MCF 10A (cell line): ENCODE measurements at places on chromosomes 7 and 10. TPM values are rescaled to one million over a fixed set of nuclear protein-coding genes. Genes with fewer than 3 reads are reported as not detected.

THNSL1 gene
- total RNA-seq: 7.6 and 7.9 TPM in 2 replicates

- H3K36me3 ChIP-seq: peaks cover 7% of the 10 kb centered on the region
- H3K27me3 ChIP-seq: no peaks in the 10 kb centered on the region
- no peak overlapping the region for H3K27ac ChIP-seq
- no peak overlapping the region for H3K4me3 ChIP-seq
Observed at GRCh38 chr7:50754684-50755083, 28.0 kb downstream of the GRB10 start.

GRCh38 chr7:115406219-115406618 is 484.3 kb downstream of the MDFIC start:
- no peak for DNase-seq
- no peaks in the 10 kb centered on the region for H3K36me3 ChIP-seq
- no peak overlapping the region for H3K27ac ChIP-seq
- H3K4me3 ChIP-seq: no peak overlapping the region

DNA sequence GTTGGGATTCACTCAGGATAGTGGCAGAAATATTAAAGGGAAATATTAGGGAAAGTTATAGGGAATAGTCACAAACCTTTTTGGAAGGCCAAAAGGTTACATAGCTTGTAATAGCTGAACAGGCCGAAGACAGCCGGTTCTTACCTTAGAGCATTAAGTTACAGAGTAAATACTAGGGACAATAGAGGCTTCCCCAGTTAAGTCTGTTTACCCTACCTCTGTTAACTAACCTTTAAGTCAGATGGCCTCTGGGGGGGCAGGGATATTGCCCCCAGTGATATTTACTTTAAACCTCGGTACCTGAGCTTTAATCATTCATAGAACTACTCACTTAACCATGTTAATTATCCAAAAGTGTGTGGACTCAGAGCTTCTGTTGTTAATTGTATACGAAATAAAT is 7.4 kb downstream of the POLR1F start:
- H3K4me1 ChIP-seq: peaks cover 10% of the 10 kb centered on the region
- no peak overlapping the region for H3K4me3 ChIP-seq
- no peaks in the 10 kb centered on the region for H3K27me3 ChIP-seq
- H3K36me3 ChIP-seq: peaks cover 27% of the 10 kb centered on the region
- no peak overlapping the region for H3K27ac ChIP-seq

INMT gene
- not detected in 2 replicates for total RNA-seq

GIMAP1 gene
- not detected in 2 replicates for total RNA-seq

- no peaks in the 10 kb centered on the region for H3K4me1 ChIP-seq
- H3K36me3 ChIP-seq: no peaks in the 10 kb centered on the region
- no peak for DNase-seq
- H3K4me3 ChIP-seq: no peak overlapping the region
- peaks cover 48% of the 10 kb centered on the region for H3K27me3 ChIP-seq
- H3K27ac ChIP-seq: no peak overlapping the region
Observed at GRCh38 chr7:115363916-115364315, 442.0 kb downstream of the MDFIC start.

UPP1 gene
- total RNA-seq: 602 and 797 TPM in 2 replicates

CRYGN gene
- not detected in 2 replicates for total RNA-seq

DNA sequence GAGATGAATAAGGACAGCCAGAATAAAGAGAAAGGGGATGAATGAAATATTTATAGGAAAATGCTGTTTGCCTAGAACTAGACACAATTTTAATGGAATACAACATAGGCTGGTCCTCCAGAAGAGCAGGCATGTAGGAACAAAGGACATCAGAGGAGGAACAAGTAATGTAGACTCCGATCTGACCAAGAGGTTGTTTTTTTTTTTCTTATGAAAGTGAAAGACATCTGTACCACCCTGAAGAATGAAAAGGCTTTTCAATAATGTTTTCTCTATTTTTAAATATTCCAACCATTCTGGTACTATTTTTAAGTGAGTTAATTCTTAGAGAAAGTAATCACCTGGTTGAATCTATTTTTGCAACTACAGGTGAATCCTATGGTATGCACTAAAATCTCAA is 136.9 kb upstream of the PTN start:
- H3K36me3 ChIP-seq: peaks cover 5% of the 10 kb centered on the region
- no peak overlapping the region for H3K4me3 ChIP-seq
- peaks cover 32% of the 10 kb centered on the region for H3K27me3 ChIP-seq
- H3K27ac ChIP-seq: no peak overlapping the region
- no peak for DNase-seq

LIPJ gene
- total RNA-seq: not detected in 2 replicates

PIP gene
- total RNA-seq: not detected in 2 replicates

DNA sequence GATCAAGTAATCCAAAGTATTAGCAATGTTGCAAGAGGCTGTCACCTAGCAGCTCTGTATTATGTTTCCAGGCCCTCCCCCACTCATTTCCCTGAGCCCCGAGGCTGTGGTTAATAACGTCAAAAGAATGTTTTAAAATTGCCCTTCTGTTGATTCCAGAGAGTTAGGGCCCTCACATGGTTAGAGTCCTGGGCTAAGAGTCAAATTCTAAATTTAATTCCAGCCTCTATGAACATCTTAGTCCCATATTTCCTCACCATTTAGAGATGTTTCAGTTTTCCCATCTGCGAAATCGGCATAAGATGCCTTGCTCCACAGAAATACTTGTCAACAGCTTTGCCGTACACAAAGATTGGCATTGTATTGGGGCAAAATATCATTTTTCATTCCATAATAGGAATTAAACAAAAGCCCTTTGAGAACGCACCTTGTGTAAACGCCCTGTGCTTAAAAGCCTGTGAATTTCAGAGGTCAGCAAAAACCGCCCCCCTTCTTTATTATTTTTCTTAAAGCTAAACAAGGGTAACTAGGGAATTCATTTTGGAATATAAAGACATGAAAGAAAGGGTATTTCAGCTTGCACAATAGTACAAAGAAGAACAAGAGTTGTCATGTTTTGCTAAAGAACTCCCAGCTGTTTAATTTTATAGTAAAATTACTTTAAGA is 135.8 kb downstream of the ARID5B start:
- H3K27me3 ChIP-seq: no peaks in the 10 kb centered on the region
- no peaks in the 10 kb centered on the region for H3K36me3 ChIP-seq
- DNase-seq: peak; percentile 72
- H3K4me1 ChIP-seq: peaks cover 32% of the 10 kb centered on the region

- H3K4me3 ChIP-seq: no peak overlapping the region
- H3K27ac ChIP-seq: peak overlapping the region; percentile 49
- DNase-seq: peak; percentile 51
- H3K36me3 ChIP-seq: no peaks in the 10 kb centered on the region
- peaks cover 22% of the 10 kb centered on the region for H3K27me3 ChIP-seq
Observed at GRCh38 chr7:115585015-115585718, 445.4 kb downstream of the TFEC start.

ASZ1 gene
- total RNA-seq: not detected in 2 replicates

DNA sequence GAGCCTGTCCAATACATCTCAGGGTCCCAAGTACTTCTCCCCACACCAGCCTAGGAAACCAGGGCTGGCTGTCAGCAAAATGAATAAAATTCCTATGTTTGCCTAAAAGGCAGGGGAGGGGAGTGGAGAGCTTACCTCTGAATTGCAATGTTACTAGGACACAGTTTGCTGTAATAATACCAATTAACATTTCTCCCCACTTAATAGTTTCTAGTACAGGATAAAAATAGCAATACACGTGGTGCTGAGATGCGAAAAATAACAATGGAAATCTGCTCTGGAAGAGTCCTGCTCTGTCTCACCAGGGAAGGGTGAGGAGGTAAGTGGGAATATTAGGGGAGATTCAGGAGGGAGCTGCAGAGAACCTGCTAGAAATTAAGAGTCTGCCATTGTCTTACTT is 112.3 kb downstream of the PLXNA4 start:
- H3K4me3 ChIP-seq: no peak overlapping the region
- H3K4me1 ChIP-seq: no peaks in the 10 kb centered on the region
- no peaks in the 10 kb centered on the region for H3K36me3 ChIP-seq

GRCh38 chr7:70056363-70056762 is 458.1 kb downstream of the AUTS2 start:
- DNase-seq: no peak
- no peaks in the 10 kb centered on the region for H3K27me3 ChIP-seq
- H3K36me3 ChIP-seq: no peaks in the 10 kb centered on the region
- no peak overlapping the region for H3K4me3 ChIP-seq
- H3K27ac ChIP-seq: no peak overlapping the region

- no peak overlapping the region for H3K4me3 ChIP-seq
- H3K27me3 ChIP-seq: peaks cover 48% of the 10 kb centered on the region
- no peak overlapping the region for H3K27ac ChIP-seq
- H3K36me3 ChIP-seq: no peaks in the 10 kb centered on the region
- no peak for DNase-seq
- no peaks in the 10 kb centered on the region for H3K4me1 ChIP-seq
Observed at GRCh38 chr10:11450427-11450826, 161.0 kb downstream of the USP6NL start.

DNA sequence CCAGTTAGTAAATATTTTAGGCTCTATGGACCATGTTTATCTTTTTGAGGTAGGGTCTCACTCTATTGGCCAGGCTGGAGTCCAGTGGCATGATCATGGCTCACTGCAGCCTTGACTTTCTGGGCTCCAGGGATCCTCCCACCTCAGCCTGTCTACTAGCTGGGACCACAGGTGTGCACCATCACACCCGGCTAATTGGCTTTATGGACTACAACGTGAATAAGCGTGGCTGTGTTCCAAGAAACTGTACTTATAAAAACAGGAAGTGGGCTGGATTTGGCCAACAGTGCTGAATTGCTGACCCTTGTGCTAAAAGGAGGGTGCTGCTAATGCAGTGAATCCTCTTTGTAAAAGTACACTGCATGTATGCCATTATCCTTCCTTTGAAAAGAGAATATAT is 111.7 kb upstream of the CDK13 start:
- no peaks in the 10 kb centered on the region for H3K4me1 ChIP-seq
- no peak overlapping the region for H3K27ac ChIP-seq
- peak; percentile 76 for DNase-seq

STEAP2 gene
- total RNA-seq: 0.68 and 1.3 TPM in 2 replicates

PNLIPRP3 gene
- 7.6 and 9.5 TPM in 2 replicates for total RNA-seq
